ENCODE measurements at places on chromosomes 13 and 19. TPM values are rescaled to one million over a fixed set of nuclear protein-coding genes. Genes with fewer than 3 reads are reported as not detected.

GRCh38 chr19:46357846-46358583, 11.1 kb downstream of the PPP5C start:
- DNase-seq, result no peak

- no peak for DNase-seq
Measured at GRCh38 chr19:1590641-1591397, 1.8 kb downstream of the MBD3 start.

GRCh38 chr19:18612051-18612771, 459 bp upstream of the TMEM59L start:
- no peak for DNase-seq

DNA sequence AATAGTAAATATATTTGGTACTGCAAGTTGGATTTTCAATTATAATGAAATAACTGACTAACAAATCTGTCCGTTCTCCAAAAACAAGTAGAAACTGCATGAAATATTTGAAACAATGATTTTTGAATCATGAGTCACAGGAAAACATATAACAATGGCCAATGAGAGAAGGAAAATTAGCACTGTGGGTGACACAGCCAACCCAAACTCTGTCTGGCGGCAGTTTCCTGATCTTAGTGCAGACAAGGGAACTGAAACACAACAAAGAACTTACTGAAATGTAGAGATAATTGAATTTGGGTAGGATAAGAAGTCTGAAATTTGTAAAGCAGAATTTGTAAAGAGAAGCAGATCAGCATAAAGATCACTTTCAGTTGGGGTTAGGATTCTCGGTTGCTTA, 2743.3 kb upstream of the PCDH20 start:
- no peak for DNase-seq

- DNase-seq, result no peak
Measured at GRCh38 chr13:85650613-85651012, 148.6 kb downstream of the SLITRK6 start.

GRCh38 chr13:61670384-61671161, 254.9 kb upstream of the PCDH20 start:
- DNase-seq, result no peak

DNA sequence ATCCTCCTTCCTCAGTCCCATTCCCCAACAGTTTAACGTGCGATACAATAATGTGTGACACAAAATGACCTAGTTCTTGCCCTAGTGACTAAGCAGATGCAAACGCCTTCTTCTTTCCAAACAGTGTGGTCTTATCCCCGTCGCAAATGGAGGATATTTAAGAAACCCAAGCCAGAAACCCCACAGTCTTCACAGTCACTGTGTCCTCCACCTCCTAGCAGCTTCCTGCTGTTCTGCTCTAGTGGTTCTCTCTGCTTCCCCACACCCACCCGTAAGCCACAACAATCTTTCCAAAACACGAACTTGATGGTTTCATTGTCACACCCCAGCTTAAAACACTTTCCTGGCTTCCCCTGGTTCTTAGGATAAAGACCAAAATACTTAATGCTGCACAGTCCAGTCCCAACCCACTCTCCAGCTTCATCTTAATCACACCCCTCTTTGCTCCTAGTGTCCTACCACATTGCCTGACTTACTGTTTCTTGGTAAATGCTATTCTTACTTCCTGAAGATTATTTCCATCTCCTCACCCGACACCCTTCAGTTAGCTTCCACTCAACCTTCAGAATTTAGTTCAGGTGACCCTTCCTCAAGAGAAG, 32.3 kb downstream of the ITM2B start:
- no peak for DNase-seq

ZNF547 gene
- polyA plus RNA-seq, result 4.2 TPM

NLRP12 gene
- 0.25 TPM for polyA plus RNA-seq
